ENCODE measurements at places on chromosomes 7 and 10.

DNA sequence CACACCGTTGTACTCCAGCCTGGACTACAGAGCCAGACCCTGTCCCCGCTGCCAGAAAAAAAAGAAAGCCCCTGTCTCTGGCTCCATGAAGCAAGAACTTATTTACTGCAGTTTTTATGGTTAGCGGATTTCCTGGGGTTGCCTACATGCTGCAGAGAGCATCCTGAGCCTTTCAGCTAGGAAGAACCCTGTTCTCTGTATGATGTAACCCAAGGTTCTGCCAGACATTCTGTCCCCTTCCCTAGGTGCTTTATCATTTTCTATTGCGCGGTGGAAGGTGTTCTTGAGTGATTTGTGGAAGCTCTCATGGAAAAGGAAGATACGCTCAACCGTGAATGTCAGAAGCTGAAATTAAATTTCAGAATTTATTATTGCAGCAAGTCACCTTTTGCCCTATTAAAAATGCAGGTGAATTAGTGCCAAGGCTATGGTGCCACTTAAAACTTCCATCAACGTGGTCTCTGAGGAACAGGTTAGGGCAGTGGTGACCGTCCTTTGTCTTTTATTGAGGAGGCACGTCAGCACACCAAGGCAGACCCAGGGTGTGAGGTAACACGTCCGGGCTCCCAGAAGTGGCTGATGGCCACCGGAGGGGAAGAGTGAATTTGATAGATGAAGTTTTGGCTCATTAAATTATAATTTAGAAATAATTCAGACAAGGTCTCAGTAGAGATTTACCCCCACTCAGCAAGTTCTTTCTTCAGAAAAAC lies 273.1 kb downstream of the PHTF2 start:
- no peak for DNase-seq

DNA sequence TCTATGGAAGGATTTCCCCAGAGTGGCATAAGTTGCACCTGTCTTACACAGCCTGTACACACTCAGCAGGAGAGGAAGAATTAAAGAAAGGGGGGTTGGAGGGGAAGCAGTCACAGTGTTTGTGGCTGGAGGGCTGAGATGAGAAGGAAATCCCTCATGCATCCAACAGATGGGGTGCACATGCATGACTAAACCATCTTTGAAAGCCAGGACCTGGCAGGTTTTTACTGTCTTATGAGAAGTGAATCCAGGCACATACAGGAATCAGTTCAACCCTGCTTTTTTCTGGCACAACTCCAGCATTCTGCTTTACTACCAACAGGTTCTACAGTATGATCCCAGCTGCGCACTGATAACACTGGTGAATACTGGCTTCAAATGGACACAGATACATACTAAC lies 107.7 kb downstream of the CACNA2D1 start:
- no peak for DNase-seq

- DNase-seq, result no peak
Observed at GRCh38 chr7:37943905-37944736, 23.7 kb downstream of the EPDR1 start.

DNA sequence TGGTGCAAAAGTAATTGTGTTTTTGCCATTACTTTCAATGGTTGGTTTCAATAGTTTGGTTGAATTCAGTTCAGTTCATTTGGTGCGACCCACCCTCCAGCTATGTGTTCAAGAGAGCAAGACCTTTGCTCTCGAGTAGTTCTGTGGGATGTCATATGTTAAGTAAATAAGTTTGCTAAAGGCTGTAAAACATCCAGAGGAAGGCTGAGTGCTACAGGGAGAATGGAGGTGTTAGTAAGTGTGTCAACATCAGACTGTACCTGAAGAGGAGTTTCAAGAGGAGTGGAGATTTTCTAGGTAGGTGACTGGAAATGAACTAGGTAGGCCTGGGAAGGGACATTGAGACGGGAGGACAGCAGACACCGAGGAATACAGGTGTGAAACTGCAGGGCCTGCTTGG lies 147.7 kb downstream of the SH2D4B start:
- no peak for DNase-seq

- DNase-seq, result no peak
Observed at GRCh38 chr7:45601094-45601493, 26.9 kb downstream of the ADCY1 start.

- DNase-seq, result no peak
Observed at GRCh38 chr10:20892011-20892585, 5.0 kb downstream of the NEBL start.

DNA sequence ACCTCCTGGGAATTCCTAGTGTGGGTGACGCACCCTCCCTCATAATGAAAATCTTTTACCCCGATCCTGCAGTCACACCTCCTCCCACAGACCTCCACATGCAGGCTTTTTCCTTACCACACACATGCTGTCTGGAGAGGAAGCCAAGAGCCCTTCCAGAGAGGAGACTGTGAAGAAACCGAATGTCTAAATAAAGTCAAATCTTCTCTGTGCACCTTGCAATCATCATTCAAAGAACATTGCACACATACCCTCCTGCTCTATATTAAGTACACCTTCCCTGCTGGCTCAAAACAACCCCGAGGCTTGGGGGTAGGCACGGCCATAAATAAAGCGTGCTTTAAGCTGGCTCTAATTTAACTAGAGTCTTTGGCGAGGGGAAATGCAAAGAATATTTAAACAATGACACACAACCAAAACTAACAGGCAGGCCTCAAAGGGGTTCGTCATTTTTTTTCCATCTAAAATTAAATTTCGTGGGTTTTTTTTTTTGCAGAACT lies 34.9 kb downstream of the CALML3 start:
- no peak for DNase-seq

DNA sequence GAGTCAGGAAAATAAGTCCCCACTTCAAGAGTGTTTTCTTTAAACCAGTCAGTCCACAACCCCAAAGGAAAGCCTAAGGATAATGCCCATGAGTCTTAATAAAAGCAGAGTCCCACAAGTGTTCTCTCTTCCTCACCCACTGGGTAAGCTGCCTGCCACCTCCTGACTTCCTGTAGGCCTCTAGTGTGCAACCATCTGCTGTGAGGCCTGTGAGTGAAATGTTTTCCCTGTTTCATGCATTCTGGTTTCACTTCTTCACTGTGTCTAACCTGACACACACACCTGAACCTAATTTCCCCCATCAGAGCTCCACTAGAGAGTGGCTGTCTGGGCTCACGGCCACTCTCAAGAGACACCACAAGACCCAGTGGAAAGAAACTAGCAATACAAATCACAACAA lies 38.9 kb upstream of the GDF10 start:
- DNase-seq, result peak; percentile 53

- no peak for DNase-seq
Observed at GRCh38 chr7:77800158-77800557, 1.6 kb downstream of the PHTF2 start.

DNA sequence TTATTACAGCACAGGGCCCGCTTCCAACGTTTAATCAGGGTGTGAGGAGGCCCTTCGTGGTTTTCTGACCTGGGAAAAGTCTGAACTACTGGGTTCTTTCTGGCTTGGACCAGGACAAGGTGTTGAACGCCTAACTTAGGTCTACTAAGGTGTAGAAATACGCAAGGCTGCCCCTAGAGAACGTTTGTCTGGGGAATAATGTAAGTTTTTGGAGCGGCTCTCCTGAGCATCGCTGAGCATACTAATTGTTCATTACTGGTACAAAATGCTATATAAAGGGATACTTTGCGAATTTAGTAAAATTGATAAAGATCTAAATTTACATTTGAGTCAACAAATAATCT lies 32.4 kb upstream of the TOMM7 start:
- DNase-seq, result peak; percentile 37

DNA sequence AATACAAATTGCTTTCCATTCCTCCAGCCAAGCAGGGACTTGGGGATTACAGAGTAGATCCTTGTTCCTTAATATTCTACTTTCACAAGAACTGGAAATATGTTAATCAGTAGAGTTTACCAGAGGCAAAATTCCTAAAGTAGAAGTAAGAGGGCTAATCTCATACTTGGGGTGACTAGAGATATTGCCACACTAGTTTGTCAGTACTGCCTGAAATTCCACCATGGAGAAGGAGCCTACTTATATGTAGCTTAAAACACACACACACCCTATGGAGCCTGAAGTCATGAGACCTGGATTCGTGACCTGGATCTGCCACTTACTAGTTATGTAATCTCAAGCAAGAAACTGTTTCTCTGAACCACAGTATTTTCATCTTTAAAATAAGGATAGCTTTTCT lies 33.9 kb downstream of the STRIP2 start:
- DNase-seq, result no peak

- DNase-seq, result no peak
Observed at GRCh38 chr10:3865565-3865964, 80.6 kb upstream of the KLF6 start.

GRCh38 chr7:16509829-16510228 lies 16.8 kb upstream of the LRRC72 start:
- DNase-seq, result no peak

- DNase-seq, result no peak
Observed at GRCh38 chr7:140537750-140538482, 58.6 kb upstream of the MKRN1 start.

DNA sequence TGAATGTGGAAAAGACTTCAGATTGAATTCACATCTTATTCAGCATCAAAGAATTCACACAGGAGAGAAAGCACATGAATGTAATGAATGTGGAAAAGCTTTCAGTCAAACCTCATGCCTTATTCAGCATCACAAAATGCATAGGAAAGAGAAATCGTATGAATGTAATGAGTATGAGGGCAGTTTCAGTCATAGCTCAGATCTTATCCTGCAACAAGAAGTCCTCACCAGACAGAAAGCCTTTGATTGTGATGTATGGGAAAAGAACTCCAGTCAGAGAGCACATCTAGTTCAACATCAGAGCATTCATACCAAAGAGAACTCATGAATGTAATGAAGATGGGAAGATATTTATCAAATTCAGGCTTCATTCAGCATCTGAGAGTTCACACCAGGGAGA lies 14.8 kb downstream of the ZNF655 start:
- DNase-seq, result no peak

DNA sequence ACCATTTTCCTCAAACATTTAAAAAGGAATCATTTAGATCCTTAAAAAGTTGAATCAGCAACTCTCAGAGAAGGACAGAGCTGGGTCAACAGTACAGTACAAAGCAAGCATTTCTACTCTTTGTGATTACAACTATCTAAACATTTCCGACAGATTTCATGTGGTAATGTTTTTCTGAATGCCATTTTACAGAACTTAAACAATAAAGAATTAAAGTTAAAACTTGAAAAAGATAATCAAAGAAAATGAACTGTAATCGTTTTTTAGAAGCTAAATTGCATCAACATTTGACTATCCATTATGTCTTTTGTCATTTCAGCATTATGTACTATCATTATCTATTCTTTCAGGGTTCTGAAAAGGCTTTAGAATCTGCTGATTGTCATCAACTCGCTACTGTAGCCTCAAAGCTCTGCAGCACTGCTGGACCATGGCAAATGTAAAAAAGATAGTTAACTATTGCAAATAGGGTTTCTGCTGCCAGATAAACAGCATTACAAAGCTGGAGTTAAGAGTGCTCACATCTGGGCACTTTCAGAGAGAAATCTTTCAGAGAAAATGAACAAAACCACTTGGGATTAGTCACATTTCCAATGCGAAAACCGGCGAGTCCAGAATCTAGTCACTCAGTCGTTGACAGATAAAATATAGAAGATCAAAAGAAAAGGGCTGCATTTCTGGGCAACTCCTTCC lies 160.4 kb upstream of the LAMB4 start:
- no peak for DNase-seq

DNA sequence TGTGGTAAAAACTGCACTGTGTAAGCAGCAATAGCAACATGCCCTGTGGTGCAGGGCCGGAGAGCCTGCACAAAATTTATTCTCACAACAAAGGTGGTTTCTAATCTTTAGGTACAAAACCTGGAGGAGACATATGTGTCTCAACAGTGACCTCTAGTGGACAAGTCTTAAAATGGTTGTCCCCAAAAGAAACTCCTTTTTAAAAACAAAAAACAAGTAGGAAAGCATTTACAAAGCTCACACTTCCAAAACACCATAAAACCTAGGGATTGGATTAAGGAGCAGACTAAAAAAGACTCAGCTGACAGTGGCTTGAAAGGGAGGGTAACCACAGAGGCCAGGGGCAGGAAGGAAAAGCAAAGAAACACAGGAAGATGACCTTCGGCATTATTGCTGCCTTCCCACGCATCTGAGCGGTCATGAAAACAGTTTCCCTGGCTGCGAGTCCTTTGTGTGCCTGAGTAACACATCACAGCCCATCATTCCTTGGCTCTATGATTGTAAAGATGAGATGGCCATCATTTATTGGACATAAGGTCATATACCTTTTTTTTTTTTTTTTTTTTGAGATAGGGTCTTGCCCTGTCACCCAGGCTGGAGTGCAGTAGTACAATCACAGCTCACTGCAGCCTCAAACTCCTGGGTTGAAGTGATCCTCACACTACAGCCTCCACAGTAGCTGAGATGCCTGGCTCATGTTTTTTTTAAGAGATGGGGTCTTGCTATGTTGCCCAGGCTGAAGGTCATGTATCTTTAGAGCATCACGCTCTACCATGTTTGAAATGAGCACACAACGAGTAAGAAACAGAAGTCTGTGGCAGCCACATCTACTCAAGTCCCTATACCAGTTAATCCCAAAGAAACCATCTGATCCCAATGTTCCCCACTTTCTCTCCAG lies 39.5 kb downstream of the RSU1 start:
- peak; percentile 58 for DNase-seq

GRCh38 chr7:21587139-21587784 lies 44.4 kb downstream of the DNAH11 start:
- DNase-seq, result no peak

- no peak for DNase-seq
Observed at GRCh38 chr7:107882766-107883165, 8.2 kb upstream of the DLD start.

DNA sequence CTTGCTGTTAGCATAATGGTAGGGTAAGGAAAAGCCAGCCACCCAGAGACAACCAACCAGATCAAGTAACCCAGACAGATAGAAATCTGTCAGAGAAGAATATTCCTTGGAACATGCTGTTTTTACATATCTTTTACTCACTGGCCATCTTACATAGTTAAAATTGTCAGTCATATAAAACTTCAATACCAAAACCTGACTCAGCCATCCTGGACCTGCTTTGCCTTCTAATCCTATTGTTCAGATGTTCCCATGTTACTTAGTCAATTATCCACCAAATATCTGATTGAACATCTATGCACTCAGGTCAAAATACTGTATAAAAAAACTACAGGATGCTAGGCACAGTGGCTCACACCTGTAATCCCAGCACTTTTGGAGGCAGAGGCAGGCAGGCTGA lies 466.5 kb upstream of the NRP1 start:
- no peak for DNase-seq

DNA sequence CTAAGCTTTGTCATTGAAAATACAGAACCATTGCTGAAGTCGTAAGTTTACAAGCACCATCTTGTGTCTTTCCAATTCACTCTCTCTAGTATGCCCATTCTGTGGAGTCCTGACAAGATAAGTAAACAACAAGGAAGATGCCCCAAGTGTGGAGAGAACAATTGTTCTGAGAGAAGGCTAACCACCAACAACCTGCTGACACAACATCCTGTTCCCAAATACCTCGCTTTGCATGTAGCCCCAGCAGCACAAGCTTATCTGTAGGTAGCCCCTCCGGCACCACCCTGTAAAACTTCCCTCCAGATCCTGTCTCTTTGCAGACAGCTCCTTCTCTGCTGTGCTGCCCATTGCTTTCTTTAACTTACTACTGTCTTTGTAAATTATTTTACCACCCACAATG lies 233.3 kb upstream of the AOAH start:
- no peak for DNase-seq
